Activated CD4-positive, alpha-beta T cell treated with anti-CD3 and anti-CD28 coated beads, Interleukin-2, amount 10 ng/mL, durations not matched to agents 7 days and 5 days (primary cell): ENCODE measurements at places on chromosomes 11 and 22.
A peak's percentile ranks its signal among the peaks of the same experiment; 100 is the strongest.

- H3K4me3 ChIP-seq = peak within 1 kb of the TSS; percentile 85
- peak within 1 kb of the TSS; percentile 93 for H3K27ac ChIP-seq
- peak; percentile 55 for DNase-seq
- H3K36me3 ChIP-seq = peaks cover 2% of the 10 kb centered on the region
These were observed at the start of gene TSPO for GRCh38 chr22:43151251-43152002. TSS of gene TSPO (plus strand) at chr22:43151559. CDS start at chr22:43159239, 7,680 bp downstream.

DNA sequence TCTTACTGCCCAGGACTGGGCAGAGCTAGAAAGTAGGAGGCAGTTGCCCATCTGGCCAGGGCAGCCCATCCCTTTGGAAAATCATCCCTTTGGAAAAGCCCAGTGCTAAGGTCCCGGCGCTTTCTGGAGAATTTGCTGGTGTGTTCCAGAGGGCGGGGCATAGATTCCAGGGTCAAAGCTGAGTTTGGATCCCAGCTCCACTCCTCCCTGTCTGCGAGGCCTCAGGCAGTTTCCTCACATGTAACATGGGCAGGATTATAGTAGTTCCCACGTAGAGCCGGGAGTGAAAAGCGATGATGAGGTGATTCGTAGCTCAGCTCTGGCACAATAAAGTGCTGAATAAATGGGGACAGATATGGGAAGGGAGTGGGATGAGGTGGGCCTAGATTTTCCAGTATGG, 31.4 kb upstream of the LRRC10B start:
- no peak overlapping the region for H3K4me3 ChIP-seq
- peaks cover 2% of the 10 kb centered on the region for H3K36me3 ChIP-seq
- no peaks in the 10 kb centered on the region for H3K27me3 ChIP-seq
- no peak for DNase-seq
- no peak overlapping the region for H3K27ac ChIP-seq

DNA sequence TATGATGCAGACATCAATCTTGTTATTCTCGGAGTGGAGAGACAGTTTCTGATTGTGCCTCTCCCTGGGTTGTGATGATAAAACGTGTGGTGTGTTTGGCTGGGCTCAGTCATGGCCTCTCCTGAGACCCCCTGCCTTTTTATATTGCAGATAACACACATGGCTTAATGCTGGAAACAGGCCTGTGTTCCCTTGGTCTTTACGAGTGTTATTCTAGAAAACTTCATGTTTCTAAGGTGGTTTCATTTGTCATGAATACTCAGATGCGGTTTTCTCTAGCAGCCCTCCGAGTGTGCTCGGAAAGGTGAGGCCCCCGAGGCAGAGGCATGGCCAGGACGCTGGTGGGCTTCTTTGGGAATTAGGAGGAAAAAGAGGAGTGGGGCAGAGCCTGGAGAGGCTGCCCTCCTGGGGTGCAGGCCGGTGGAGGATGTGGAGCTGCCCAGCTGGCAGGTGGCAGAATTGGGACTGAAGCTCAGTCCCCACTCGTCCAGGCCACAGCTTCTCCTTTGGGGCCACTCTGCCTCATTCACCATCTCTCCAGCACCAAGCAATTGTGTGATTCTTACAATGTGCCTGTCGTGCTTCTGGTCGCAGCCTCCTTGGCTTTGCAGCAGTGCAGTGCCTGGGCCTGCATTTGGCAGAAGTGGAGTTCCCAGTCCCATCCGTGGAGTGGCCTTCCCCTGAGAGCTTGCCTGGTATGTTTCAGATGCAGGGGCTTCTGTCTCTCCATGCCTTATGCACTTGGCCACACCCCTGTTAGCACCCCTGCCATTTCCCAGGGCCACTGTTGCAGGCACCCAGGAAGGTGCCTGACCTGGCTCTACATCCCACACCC, 309.6 kb downstream of the TBC1D22A start:
- H3K4me3 ChIP-seq = no peak overlapping the region
- DNase-seq = no peak
- H3K36me3 ChIP-seq = peaks cover 18% of the 10 kb centered on the region
- no peak overlapping the region for H3K27ac ChIP-seq
- H3K4me1 ChIP-seq = peaks cover 10% of the 10 kb centered on the region

GRCh38 chr11:92861634-92862033, 107.8 kb upstream of the MTNR1B start:
- H3K36me3 ChIP-seq = no peaks in the 10 kb centered on the region
- no peaks in the 10 kb centered on the region for H3K27me3 ChIP-seq
- DNase-seq = no peak
- no peak overlapping the region for H3K4me3 ChIP-seq
- no peak overlapping the region for H3K27ac ChIP-seq
- no peaks in the 10 kb centered on the region for H3K4me1 ChIP-seq

GRCh38 chr11:47514825-47515647, 37.9 kb downstream of the CELF1 start:
- H3K4me1 ChIP-seq = peaks cover 72% of the 10 kb centered on the region
- H3K27me3 ChIP-seq = no peaks in the 10 kb centered on the region
- no peak for DNase-seq
- H3K27ac ChIP-seq = peak overlapping the region; percentile 51
- H3K36me3 ChIP-seq = peaks cover 12% of the 10 kb centered on the region

DNA sequence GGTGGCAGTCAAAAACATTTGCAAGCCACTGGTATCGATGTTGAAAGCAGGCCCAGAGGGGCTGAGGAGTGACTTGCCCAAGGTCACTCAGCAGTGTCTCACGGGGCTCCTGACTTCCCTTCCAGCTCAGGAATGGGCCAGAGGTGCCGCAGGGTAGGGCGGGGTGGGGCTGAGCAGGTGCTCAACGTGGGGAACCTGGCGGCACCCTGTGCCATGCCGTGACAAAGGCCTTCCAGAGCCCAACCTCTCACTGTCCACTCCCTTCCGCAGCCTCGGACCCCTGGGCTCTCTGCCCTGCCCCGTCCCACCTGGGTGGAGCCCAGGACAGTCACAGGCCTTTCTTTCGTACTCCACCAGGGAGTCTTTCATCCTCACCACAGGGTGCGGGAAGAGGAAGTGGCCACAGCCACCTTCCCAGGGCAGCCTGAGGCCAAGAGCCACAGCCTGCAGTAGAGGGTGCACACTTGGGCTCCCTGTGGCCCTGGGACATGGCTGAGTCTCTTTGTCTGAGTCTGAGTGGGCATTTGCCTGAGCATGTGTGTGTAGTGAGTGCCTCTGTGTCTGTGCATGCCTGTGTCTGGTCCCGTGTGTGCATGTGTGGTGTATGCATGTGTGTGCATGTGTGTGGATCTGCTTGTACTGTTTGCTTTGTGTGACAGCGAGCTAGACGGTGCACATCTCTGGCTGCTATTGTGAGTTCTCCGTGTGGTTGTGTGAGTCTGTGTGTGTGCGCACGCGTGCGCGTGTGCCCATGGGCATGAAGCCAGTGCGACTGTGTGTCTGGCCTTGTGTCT, 6.0 kb upstream of the LIF start:
- H3K27me3 ChIP-seq = no peaks in the 10 kb centered on the region
- no peak for DNase-seq
- no peak overlapping the region for H3K4me3 ChIP-seq
- H3K27ac ChIP-seq = peak overlapping the region; percentile 79
- H3K36me3 ChIP-seq = no peaks in the 10 kb centered on the region

- no peaks in the 10 kb centered on the region for H3K4me1 ChIP-seq
- no peaks in the 10 kb centered on the region for H3K27me3 ChIP-seq
- DNase-seq = no peak
- no peak overlapping the region for H3K27ac ChIP-seq
- no peaks in the 10 kb centered on the region for H3K36me3 ChIP-seq
- no peak overlapping the region for H3K4me3 ChIP-seq
These were observed 707.5 kb upstream of the LUZP2 start for GRCh38 chr11:23789200-23789853.

DNA sequence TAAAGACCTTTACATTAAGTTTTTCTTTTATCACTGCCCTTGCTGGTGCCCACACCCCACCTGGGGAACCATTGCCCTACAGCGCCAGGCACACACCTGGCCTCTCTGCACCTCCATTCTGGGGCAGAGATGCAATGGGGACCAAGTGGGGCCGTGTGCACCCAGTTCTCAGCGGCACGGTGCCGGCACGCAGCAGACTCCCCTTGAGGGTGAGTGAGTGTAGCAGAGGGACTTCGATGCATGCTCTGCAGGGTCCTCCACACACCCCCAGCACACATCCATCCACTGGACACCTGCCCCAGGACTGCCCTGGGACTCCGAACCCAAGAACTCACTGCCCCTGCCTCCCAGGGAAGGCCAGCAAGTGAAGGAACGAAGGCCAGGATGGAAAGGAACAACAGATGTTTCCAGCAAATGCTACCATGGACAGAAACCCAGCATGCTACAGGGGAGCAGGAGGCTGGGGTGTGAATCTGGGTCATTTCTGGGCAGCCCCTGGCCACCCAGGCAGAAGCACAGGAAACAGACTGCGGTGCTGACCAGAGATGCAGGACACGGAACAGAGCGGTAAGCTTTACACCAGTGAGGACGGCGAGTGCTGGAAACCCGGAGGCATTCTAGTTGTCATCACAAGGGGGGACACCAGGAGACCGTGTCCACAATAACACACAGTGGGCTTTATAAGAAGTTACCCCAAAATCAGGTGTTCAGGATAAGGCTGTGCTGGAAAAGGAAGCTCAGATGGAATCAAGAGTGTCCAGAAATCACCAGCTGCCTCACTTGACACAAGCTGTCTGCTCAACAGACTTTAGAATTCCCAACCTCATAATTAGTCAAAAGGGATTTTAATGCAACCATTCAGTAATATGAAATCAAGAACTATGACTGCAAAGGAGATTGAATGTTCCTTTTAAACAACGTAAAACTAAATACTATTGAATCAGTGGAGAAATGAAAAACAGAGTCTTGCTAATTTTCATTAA, 32.7 kb upstream of the MOB2 start:
- no peak for DNase-seq
- H3K36me3 ChIP-seq = no peaks in the 10 kb centered on the region
- H3K4me1 ChIP-seq = peaks cover 10% of the 10 kb centered on the region

- DNase-seq = no peak
- H3K27me3 ChIP-seq = peaks cover 1% of the 10 kb centered on the region
- no peaks in the 10 kb centered on the region for H3K4me1 ChIP-seq
- no peak overlapping the region for H3K27ac ChIP-seq
- H3K36me3 ChIP-seq = no peaks in the 10 kb centered on the region
- no peak overlapping the region for H3K4me3 ChIP-seq
These were observed 40.9 kb upstream of the ANO1 start for GRCh38 chr11:70036971-70037882.
